Upper lobe of right lung (tissue), 1 donor: ENCODE measurements at places on chromosomes 1 and 21.

- no peak for DNase-seq
These were observed 5.0 kb downstream of the UQCRHL start for GRCh38 chr1:15802234-15802965.

DNA sequence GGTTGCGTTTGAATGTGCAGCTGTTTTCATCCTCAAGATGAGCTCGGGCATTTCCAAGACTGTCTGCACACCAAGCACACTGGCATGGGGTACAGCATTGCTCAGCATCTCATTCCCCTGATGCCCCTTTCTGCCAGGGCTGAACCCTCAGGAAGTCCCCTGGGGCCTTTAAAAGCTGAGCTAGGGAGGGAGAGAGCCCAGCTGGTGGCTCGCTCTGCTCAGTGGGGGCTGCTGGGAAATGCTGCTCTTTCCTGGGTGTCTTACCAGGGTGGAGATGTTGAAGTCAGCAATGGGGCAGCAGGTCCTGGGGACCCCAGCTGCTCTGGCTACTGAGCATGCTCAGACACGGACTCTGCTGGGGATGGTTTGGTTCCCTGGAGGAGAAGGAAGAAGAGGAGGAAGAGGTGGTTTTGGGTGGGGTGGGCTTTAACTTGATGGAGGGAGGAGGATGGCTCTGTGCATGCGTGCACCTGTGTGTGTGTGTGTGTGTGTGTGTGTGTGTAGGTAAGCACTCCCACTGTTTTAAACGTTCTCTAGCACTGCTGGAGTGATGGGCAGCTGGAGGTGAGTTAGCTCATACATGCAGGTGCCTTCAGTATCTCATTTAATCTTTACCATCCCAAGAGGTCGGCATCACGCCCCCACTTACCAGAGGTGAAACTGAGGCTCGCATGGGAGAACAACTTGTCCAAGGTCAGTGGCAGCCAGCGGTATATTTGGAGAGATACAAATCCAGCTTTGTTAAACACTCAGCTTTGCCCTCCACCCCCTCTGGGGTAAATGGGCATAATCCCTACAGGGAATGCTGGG is 40.9 kb downstream of the ACTL8 start:
- no peak for DNase-seq

- DNase-seq, result no peak
These were observed 48.5 kb upstream of the ACOT11 start for GRCh38 chr1:54499360-54500106.

- no peak for DNase-seq
These were observed 16.2 kb upstream of the TSNAX start for GRCh38 chr1:231512147-231512698.

GRCh38 chr21:42291751-42292562 is 23.3 kb downstream of the TFF3 start:
- no peak for DNase-seq

DNA sequence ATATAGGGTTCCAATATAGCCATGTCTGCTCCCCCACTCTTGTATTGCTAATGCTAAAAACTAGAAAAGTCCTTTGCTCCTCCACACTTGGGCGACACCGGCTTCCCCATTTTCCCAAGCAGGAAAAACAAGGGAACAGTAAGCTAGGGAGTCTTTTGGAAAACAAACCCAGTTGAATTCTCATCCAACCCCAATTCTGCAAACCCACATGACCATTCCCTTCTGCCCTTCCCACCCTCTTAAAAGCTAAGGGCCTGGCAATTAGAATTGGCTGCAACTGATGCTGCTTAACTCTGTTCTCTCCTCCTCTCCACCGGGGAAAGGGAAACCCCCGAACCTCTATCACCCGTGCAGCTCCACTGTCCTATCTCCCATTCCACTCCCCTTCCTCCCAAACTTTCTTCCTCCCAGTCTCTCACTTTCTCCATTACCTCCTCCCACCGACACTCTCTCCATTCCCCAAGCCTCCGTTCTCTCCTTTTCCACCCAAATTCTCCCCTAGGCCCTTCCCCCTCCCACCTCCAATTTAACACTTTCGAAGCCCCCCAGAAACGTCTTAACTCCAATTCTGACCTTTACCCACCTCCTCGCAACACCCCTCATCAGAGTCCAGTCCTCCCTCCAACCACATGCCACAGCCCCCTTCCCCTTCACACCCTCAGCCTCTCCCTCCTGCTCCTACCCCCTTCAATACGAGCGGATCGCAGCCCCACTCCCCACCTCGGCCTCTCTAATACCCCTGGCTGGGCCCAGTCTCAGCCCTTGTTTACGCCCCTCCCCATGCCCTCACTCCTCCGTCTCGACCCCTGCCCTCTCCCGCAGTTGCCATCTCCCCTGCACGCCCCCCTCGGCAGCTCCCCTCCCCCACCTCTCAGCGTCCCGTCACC is 701 bp downstream of the DEDD start:
- no peak for DNase-seq

DNA sequence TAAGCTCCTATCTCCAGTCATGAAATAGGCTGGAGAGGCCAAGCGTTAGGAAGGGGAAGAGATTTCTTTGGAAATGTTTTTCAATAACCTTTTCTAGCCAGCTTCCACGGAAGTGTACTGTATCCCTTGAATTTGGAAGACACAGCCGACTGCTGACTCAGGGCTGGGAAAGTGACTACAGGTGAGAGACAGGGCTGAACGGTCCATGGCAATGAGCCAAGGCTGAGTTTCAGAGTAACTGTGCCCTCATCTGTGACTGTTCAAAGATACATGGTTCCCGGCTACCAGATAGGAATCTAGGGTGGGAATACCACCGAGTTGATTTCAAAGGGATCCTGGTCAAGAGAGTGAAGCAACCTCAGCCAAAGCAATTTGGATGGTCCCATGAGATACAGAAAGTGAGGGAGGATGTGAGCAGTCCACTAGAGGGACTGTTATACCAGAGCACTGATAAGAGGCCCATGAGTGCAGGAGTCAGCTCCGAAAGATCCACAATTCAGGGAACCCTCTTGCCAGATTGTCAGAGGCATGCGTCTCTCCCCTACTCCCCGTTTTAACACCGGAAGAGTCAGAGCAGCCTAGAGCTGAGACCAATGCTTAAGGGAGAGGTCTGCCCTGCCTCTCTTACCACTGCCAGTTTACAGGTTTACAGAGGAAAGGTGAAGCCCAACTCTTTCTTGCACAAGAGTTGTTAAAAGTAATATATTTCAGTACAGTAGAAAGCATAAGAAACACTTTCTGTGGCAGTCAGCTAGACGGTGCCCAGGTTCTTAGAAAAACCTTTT is 3.2 kb upstream of the KRTAP19-8 start:
- no peak for DNase-seq

GRCh38 chr1:8133190-8133589 is 107.1 kb upstream of the ERRFI1 start:
- DNase-seq, result no peak

DNA sequence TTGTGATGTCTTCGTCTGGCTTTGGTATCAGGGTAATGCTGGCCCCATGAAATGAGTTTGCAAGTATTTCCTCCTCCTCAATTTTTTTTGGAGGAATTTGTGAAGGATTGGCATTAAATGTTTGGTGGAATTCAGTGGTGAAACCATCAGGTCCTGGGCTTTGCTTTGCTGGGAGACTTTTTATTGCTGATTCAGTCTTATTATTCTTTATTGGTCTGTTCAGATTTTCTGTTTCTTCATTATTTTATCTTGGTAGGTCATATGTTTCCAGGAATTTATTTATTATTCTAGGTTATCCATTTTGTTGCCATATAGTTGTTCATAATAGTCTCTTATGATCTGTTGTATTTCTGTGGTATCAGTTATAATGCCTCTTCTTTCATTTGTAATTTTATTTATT is 126.7 kb downstream of the RABGAP1L start:
- no peak for DNase-seq

GRCh38 chr1:37323486-37324377 is 150.6 kb upstream of the ZC3H12A start:
- DNase-seq, result no peak

GRCh38 chr1:230877146-230877923 is 9.0 kb upstream of the C1orf198 start:
- DNase-seq, result no peak

GRCh38 chr1:198864695-198865094 is 225.9 kb downstream of the PTPRC start:
- no peak for DNase-seq

GRCh38 chr1:204077979-204078696 is 5.2 kb downstream of the SOX13 start:
- peak; percentile 71 for DNase-seq
